RPMI7951 (cell line): ENCODE measurements at places on chromosomes 3 and 15. TPM values are rescaled to one million over a fixed set of nuclear protein-coding genes. Genes with fewer than 3 reads are reported as not detected.

The TRIM42 gene
- not detected in 2 replicates for total RNA-seq

The DNAH12 gene
- total RNA-seq = 0.49 and 1.6 TPM in 2 replicates

The PPP4R2 gene
- total RNA-seq = 58.6 and 74.0 TPM in 2 replicates

The CFAP20DC gene
- total RNA-seq = 11.3 and 12.0 TPM in 2 replicates

The MAP1A gene
- total RNA-seq = 1.6 and 2.4 TPM in 2 replicates

The GRK7 gene
- total RNA-seq = 0.10 TPM in 1 of 2 replicates, not detected in the other

The STRC gene
- not detected in 2 replicates for total RNA-seq
